Kidney (tissue), 22 donors: ENCODE measurements at places on chromosomes 2 and 18.
A peak's percentile ranks its signal among the peaks of the same experiment; 100 is the strongest.

DNA sequence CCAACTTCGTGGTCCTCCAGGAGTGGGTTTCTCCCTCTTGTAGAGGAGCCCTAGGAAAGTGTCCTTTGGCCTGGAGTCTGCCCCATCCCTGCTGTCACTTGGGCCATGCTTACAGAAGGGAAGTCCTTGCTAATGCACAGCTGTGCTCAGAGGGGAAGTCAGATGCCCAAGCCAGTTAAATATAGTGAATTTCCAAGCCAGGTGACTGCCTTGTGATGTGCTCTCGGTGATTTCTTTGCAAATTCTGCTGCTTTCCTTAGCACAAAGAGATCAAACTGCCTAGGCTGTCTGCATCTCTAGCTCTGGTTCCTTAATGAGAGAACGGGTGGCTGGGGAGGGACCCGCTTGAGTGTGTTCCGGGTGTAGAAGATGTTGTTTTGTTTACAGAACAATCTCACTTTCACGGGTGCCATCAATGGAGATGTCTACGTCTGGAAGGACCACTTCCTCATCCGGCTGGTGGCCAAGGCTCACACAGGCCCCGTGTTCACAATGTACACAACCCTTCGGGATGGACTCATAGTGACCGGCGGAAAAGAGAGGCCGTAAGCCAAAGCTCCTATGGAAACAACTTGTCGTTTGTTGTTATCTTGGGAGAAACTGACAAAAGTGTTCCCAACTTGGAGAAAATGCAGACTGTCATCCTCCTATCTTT, 91.4 kb downstream of the RTN4 start:
- DNase-seq, result no peak

DNA sequence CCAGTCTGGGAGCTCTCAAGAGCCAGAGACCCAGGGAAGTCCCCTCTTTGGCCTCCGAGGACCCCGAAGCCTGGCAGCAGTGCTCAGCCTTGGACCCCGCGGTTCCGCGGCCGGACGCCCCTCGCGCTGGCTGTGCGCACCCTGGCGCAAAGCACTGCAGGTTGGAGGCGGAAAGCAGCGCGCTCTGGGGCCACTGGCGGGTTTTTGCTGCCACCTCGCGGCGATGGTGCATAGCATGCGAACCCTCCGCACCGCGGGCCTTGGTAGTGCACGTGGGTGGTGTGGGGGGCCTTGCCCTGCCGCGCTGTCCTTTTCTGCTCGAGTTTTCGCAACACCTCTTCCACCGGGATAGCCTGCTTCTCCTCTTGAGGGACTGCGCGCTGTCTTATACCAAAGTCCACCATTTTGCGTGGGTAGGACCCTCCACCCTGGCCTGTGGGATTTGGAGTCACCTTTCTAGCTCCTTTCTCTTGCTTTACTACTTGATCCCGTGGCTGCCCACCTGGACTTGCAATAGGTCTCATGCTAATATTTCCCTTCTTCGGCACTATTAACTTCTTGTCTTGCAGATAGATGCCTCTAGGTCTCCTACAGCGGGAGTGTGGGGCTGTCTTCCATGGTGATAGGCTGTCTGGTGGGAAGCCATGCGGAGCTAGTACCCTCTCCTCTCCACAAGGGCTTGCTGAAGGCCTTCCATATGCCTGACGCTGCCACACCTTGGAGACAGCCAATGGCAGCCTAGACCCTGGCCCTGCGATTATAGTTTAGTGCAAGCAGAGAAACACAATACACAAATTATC, 14.3 kb downstream of the SIX3 start:
- peak; percentile 84 for DNase-seq

DNA sequence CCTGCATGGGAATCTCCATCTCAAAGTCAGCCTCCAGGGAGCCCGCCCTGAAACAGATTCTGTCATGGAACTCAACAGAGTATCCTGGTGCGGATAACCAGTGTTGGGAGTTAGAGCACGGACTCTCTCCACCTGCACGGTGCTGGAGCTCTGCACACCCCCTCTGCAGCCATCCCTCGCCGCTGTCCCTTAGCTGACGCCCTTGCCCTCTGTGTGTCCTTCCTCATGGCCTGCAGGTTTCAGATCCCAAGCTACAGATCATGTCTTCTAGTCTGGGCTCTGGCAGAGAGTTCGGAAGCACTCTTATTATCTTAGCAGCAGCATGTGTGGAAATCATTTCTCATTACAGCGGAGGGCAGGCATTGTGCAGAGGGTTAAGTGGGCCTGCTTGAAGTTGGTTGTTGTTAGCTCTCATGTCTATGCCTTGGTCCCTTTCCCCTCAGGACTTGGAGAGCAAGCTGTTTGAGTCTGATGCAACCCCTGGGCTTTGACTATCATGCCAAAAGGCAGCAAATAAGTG, 26.0 kb downstream of the TMEM127 start:
- DNase-seq, result no peak

- peak; percentile 70 for DNase-seq
Measured at GRCh38 chr2:231642631-231643494, 50.2 kb downstream of the TEX44 start.

- DNase-seq, result no peak
Measured at GRCh38 chr2:137221797-137222492, 456.6 kb downstream of the THSD7B start.

DNA sequence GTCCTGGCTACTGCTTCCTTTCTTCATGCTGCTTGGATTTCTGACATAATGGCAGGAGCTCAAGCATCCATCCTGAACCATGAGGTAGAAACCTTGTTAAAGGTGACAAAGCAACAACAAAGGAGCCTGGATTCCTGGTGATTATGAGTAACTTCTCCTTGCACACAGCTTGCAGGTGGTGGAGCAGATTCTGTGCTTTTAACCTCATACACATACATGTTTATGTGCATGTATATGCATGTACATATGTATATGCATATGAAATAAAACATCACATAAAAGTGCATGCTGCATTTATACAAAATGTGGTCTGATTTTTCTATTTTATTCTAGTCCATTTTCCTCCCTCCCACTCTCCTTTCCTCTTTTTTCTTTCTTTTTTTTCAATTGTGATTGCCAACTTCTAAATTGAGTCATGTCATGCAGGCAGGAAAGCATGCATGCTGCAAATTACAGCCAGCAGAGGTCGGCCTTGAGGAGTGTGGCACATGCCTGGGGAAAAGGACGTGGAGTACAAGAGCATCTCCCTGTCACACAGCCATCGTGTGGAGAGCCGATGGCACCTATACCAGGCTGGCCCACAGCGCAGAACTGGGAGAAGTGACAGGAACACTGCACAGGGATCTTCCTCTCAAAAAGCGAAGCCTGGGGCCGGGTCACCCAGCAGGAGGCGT, 17.9 kb downstream of the LCT start:
- DNase-seq, result no peak

DNA sequence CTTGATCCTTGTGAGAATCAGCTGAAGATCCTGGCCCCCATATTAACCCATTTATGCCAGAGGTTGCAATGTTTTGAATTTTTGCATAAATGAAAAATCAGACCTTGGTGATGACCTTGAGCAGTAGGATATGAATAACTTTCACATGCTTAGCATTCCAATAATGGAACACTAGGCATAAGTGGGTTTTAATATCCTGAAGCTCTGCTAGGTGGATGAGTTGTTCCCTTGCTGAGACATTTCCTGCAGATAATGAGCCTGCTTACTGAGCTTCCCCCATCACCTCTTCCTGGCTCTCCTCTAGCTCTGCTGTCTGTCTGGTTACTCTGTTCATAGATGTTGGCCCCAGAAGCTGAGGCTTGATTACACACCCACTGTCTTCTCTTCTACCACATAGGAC, 25.5 kb upstream of the SEC11C start:
- DNase-seq, result no peak

- DNase-seq, result no peak
Measured at GRCh38 chr2:234061624-234062257, 11.2 kb downstream of the SPP2 start.
